ENCODE measurements at places on chromosomes 5 and 9.

DNA sequence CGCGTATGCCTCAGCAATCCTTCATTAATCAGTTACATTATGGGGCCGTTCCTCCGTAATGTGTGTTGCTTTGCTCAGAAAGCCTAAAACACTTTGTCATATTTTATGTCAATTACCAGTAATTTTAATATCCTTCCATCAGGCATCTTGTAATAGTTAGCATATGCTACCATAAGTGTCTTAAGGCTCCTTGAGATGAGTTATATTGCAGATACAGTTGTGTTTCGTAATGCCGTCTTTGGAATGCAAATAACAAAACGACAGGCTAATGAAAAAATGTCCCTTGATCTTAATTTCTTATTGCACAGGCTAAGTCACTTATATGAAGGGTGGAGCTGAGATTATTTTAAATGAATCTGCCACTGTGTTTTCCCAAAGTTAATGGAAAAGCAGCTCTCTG, 50.5 kb downstream of the TBCA start:
- no peak for DNase-seq

DNA sequence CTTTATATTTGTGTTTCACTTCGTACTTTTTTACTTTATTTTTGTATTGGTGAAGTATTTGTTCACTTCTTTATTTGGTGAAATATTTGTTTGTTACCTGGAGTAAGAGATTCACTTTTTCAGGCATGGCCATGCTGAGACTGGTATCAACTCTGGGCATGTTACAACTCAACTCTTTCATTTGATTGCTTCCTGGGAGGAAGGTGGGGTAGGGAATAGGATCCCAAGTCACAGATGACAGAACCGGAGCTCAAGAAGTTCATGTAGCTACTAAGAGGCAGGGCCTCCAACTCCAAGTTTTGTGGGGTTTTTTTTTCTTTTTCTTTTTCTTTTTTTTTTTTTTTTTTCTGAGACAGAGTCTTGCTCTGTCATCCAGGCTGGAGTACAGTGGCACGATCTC, 6.1 kb upstream of the ADGRD2 start:
- no peak for DNase-seq

- no peak for DNase-seq
Measured at GRCh38 chr9:116497095-116497890, 189.8 kb upstream of the TRIM32 start.

- peak; percentile 55 for DNase-seq
Measured at GRCh38 chr9:128203024-128203706, at the start of gene DNM1. TSS of gene DNM1 (plus strand) at chr9:128203379. CDS start at chr9:128203471, 92 bp downstream.

DNA sequence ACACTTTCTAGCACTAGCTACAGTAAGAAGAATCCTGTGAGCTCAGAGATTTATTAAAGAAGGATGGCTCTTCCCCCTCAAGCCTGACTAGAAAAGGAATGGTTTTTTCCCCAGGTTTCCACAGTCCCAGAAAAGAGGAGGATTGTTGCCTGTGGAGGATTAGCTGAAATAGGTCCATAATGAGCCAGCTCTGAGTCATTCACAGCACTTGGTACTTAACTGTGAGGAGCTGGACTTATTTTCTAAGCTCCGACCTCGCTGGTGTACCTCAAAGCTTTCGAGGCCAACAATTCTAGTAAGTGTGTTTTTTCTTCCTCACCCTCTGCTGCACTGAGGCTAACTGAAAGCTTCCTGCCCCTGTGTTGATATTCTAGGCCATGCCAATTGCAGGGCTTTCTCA, 222.5 kb upstream of the IL12B start:
- no peak for DNase-seq

GRCh38 chr5:6197427-6197826, 180.9 kb downstream of the MED10 start:
- no peak for DNase-seq

DNA sequence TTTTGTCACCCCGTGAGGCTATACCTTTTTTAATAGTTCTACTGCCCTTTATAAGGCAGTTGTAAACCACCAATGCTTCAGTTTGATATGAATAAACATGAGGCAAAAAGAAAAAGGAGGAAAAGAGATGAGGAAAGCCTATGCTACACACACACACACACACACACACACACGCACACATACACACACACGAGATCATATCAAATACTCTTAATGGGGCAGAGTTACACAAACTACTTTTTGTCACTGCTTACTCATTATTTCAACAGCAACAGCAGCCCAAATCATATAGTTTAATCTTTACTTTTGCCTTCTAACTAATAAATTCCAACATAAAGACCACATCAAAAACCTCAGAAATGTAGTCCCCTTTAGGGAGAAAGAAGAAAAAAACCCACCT, 116.8 kb upstream of the PAM start:
- no peak for DNase-seq

DNA sequence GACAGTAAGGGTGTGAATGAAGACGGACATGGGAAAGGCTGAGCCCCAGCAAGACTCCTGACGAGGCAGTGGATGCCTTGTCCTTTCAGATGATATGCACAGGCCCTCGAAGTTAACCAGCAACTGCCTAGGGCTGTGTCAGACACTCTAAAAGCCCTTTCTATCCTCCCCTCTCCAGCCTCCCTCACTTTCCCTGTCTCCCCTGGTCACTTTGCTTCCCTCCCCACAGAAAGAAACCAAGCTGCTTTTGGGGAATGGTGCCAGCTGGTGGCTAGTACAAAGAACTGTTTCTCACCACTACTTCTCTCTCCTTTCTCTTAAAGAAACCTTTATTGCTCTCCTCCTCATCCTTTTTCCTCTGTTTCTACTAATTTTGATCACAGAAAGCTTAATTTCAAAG, 21.4 kb downstream of the LHFPL2 start:
- no peak for DNase-seq

- DNase-seq = peak; percentile 2
Measured at GRCh38 chr9:112754578-112754977, 4.0 kb downstream of the SNX30 start.

DNA sequence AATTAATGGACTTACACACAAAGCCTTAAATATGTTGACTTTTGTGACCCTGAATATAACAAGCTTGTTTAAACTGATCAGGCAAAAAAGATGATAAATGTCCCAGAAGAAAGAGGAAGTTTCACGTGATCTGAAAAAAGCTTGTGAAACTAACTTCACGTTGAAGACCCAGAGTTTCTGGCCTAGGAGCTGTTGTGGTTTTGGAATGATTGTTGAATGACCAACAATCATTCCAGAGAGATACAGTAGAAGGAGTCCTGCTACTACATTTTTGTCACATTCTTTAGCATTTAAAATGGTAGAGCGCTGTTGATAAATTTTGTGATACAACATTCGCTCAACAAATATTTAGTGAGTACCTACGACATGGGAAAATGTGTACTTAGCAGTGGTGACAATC, 143.1 kb upstream of the FBN2 start:
- no peak for DNase-seq

GRCh38 chr9:16335788-16336580, 534.5 kb downstream of the BNC2 start:
- no peak for DNase-seq

- DNase-seq = no peak
Measured at GRCh38 chr5:151522226-151522625, 68.9 kb downstream of the FAT2 start.

DNA sequence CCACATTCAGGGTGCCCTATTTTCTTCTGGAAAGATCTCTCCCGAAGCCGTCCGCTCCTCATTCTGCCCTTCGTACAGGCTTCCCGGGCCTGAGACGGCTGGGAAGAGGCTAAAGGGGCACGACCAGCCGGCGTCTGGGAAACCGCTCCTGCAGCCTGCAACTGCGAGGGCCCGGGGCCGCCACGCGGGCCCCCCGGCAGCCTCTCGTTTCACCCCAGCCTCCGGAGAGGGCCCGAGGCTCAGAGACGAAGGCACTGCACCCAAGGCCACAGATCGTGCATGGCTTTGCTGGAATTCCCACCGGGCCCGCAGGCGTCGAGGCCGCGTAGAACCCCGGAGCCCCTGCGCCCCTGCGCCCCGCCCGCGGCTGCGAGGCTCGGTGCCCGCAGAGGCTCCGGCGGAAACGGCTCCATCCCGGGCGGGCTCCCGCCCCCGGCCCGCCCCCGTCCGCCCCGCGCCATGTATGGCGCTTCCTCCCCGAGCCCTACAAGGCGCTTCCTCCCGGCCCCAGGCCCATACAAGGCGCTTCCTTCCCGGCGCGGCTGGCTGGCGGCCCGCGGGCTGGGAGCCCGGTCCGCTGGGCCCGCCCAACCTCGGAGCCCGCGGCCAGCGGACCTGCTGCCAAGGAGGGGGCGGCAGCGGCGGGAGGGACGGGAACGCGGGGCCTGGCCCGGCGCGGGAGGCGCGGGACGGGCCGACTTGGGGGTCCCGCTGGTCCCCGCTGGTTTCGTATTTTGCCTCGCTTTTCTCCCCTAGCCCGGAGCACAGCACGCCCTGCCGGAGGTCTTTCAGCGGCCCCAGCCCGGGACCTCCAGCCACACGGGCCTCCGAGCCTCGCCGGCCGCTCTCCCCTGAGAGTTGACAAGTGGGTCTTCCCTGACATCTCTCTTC, 26.6 kb downstream of the EGR1 start:
- peak; percentile 77 for DNase-seq

GRCh38 chr5:69368458-69369339, 621 bp downstream of the AK6 start:
- no peak for DNase-seq

- no peak for DNase-seq
Measured at GRCh38 chr9:36049408-36049807, 12.7 kb downstream of the RECK start.

DNA sequence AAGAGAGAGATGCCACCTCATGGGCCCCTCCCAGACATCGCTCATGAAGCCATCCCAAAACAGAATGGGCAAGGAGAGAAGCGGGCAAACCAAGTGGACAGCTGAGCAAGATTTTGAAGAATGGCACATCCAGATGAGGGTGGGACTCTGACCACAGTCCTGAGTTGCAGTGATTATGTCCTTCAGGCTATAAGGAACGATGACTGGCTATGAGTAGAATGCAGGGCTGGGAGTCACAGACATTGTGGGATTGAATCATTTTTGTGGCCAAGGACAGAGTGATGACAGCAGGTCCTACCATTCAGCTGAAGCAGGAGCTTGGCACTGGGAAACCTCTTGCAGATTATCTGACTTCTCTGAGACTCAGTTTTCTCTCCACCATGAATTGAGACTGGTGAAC, 245.7 kb upstream of the SLC30A5 start:
- DNase-seq = no peak

GRCh38 chr5:178104492-178104891, 8.8 kb upstream of the N4BP3 start:
- DNase-seq = no peak

DNA sequence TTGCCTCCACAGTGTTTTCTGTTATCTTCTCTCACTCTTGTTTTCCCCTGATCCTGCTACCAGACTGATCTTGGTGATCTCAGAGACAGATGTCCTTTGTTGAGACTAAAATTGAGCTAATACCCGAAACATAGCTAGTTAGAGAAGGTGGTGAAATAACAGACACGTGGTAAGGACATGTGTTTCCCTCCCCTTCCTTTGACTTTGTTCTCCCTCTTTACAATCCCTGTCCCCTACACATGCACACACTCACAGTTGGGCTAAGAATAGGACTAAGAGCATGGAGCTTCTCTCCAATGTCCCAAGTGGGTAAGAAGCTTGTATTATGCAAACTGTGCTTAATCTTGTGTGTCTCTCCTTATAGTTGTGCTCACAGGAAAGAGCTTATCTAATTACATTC, 1603.0 kb upstream of the C9orf72 start:
- no peak for DNase-seq

DNA sequence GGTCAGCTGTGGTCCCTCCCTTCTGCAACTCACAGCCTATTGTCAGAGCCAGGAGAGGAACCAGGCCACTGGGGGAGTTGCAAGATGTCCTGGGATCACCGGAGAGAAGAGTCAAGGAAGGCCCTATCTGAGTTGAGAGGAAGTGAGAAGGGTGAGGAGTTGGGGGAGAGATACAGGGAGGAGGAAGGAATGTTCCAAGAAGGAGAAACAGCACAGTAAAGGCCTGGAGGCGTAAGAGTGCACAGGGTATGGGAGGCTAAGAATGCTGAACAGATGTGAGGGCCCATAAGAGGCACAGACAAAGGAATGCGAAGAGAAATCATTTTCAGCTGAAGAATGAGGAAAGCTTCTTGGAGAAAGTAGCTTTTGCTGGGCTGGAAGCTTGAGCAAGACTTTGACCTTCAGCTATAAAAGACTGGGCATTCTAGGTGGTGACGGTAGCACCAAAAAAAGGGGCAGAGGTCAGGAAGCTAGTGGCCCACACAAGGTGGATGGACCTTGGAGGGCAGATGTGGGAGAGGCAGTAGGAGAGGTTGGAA, 21.6 kb upstream of the CSF1R start:
- DNase-seq = no peak

GRCh38 chr9:122814545-122814944, 13.8 kb downstream of the PDCL start:
- no peak for DNase-seq

- DNase-seq = no peak
Measured at GRCh38 chr5:124583469-124584350, 162.7 kb downstream of the ZNF608 start.

GRCh38 chr9:33946779-33947535, 101.7 kb downstream of the UBAP2 start:
- DNase-seq = no peak

DNA sequence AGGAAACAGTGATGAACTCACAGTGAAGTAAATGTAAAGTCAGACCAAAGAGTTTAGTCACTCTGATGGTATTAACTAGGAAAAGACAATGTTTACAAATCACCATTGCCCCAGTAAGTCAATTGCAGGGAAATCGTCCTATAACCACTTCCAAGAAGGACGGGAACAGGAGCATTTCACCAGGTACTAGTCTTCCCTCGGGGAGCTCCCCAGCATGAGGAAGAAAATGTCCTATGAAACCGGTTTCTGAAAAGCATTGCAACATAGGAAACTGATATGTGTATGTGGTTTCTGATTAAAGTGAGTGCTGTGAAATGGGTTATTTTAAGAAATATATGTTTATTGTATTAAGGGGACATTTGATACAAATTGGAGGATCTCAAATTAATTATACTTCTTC, 626.7 kb upstream of the ADAMTS16 start:
- DNase-seq = no peak

DNA sequence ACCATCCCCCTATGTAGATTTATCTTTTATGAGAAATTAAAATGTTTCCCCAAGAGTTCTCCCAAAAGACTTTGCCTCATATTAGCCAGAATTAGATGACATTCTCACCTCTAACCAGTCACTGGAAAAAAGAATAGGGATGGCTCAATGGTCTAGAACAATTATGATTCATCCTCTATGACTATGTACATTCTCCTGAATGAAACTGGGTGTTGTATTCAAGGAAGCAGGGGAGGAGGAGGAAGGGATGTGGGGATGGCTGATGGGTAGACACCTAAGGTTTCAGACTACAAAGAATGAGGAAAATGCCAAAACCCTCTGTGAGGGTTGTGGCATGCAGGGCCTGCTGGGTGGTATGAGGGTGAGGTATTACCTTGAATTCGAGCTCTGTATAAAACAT, 49.5 kb upstream of the BRINP1 start:
- no peak for DNase-seq

- DNase-seq = no peak
Measured at GRCh38 chr5:110903966-110904365, 165.2 kb downstream of the SLC25A46 start.
